ENCODE measurements at places on chromosomes 11 and 22.

DNA sequence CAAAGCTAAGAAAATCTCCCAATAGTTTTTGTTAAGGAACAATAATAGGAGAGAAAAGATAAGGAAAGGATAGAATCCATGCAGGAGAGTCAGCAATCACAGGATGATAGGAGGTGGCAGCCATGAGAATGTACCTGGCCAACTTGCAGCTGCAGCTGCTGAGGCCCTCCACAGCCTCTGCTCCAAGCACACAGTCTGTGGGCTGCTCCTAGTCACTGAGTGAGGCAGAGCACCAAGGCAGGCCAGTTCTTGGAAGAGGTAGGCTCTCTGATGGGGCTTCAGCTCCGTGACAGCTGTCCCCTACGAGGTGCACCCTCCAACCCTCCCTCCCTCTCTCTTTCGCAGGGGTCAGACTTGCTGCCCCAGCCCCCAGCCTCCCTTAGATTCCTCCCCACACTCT is 5.5 kb upstream of the KCNJ1 start:
- no peak for DNase-seq

GRCh38 chr11:63769042-63769713 is 603 bp upstream of the ZFTA start:
- no peak for DNase-seq

GRCh38 chr22:44084044-44084772 is 60.1 kb downstream of the PARVB start:
- DNase-seq = no peak

DNA sequence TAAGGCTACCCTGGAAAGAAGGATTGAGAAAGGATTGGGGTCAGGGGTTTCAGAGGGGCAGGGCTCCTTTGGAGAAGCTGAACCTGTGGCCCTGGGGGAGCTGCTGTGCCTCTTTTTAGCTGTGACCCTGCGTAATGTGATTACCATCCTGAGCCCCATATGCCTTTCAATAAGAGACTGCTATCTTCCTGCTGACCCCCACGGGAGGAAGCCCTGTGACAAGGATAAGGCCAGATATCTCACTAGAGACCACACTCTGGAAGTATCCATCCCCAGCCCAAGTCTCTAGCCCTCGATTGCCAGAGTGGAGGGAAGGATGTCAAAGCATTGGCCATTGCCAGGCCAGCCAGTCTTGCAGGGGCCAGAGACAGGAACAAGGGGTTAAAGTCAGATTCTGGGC is 4.8 kb upstream of the SLC39A13 start:
- DNase-seq = no peak

DNA sequence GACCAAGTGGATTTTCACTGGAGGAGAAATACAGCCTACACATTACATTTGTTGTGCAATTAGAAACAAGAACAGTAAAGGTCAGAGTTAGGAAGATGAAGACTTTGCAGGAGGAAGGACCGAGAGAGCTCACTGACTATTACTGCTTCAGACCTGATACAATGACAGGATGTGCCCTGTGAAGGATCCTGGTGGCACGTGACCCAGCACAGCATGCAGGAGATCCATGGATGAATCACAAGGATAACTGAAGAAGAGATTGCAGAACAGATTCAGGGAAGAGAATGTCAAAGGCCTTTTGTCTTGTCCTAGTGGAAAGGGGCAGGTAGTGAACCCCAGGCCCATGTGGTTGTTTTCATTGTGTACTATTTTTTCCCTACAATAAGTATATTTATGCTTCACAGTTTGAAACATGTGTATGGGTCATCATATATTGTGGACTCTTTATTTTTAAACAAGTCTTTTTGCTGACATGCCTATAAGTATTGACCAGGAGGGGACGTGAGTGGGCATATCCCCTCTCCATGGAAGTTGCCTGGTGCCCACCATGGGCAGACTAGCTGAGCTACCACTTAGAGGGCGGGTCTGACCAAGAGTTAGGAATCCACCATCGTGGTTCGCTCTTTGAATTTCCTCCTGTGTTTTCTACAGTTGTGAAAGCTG is 44.3 kb downstream of the RASSF10 start:
- DNase-seq = no peak

GRCh38 chr11:19806251-19806650 is 93.6 kb downstream of the NAV2 start:
- no peak for DNase-seq

DNA sequence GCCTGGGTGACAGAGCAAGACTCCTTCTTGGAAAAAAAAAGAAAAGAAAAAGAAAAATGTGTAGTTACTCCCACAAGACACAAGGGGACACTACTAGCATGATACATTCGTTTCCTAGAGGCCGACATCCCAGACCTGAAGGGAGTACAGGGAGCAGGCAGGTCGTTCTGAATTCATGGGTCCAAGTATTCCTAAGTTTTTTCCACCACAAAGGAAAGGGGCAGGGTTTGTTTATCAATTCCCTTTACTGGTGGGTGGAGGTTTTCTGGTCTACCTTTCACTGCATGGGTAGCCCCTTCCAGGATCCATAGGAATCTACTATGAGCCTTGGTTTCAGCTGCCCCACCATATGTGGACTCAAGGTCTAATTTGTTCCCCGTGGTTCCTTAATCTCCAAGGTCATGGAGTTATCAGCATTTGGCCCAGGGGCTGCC is 11.8 kb downstream of the TIGD3 start:
- DNase-seq = no peak

DNA sequence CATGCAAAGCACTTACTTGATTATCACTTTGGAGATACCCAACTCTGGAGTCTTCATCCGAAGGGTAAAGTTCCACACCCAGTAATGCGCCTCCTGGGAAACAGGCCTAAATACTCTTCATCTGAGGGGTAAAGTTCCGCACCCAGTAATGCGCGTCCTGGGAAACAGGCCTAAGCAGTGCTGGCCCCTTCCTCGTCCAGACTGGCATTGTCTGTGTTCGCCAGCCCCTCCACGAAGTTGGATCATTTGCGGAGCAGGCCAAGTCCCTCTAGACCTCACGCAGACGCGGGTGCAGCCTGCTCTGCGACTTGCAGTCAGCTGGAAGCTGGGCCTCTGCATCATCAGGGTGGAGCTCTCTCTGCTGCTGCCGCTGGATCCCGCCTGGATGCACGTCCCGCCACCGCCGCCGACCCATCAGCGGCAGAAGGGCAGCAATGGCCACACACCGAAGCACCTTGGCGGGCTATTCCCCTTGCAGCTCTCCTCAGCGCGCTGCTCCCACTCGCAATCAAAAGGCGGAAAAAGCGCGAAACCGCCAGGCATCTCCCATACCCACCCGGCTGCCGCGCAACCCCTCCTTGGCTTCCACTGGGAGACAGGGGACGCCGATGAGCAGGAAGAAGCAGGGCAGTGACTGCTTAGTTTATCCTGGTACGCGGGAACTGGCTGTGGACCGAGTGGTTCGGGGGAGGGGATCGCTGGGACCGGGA is 34.1 kb upstream of the GLYATL1 start:
- DNase-seq = no peak

DNA sequence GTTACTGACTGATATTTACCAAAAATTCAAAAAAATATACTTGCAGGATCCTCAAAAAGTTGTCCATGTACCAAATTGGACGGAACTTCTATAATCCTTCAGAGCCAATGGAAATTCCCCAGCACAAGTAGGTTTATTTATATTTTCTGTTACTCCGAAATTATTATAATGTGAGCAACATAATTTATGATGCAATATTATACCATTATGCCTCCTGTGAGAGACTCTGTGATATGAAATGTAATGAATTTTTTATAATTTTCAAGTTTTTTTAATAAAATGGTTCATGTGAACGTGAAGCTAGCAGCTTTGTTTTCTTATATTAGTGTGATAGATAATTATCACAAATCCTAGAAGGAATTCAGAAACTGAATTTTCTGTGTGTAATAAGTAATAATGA is 18.2 kb downstream of the PIWIL4 start:
- DNase-seq = no peak

GRCh38 chr11:108718466-108718865 is 53.6 kb downstream of the DDX10 start:
- DNase-seq = no peak

DNA sequence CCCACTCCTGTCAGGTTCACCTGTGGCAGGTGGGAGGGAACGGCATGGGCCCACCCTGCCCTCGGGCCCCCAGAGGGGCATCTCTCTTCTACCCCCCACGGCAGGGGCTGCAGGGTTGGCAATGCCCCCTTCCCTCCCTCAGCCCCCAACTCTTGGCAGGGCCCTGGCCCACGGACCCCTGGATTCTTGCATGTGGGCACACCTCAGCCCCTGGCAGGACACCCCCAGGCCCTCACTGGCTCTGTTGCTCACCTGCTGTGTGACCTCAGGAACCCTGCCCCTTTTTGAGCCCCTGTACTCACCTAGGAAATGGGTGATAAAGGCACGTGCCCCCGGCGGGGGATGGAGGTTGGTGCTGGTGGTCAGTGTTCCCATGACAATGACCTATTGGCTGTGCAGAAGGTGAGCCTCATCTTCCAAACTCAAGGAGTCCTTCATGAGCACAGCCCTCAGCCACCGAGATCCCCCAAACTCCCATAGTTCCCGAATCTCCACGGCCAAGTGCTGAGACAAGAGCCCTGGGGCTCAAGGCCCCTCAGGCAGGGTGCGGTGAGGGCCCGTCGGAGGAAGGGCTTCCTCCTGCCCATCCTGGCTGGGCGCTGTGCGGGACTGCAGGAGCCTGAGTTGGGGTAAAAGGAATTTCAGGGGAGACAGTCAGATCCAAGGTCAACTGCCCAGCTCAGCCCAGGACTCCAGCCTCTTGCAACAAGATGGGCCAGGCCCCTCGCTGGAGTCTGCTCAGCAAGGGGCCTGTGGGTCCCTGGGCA is 198.2 kb downstream of the IGLL1 start:
- no peak for DNase-seq

- DNase-seq = no peak
Measured at GRCh38 chr22:24937114-24937513, 9.4 kb downstream of the LHFPL7 start.

GRCh38 chr11:35313066-35313759 is 106.1 kb downstream of the SLC1A2 start:
- DNase-seq = no peak

- no peak for DNase-seq
Measured at GRCh38 chr11:105489446-105489845, 120.4 kb upstream of the GRIA4 start.

DNA sequence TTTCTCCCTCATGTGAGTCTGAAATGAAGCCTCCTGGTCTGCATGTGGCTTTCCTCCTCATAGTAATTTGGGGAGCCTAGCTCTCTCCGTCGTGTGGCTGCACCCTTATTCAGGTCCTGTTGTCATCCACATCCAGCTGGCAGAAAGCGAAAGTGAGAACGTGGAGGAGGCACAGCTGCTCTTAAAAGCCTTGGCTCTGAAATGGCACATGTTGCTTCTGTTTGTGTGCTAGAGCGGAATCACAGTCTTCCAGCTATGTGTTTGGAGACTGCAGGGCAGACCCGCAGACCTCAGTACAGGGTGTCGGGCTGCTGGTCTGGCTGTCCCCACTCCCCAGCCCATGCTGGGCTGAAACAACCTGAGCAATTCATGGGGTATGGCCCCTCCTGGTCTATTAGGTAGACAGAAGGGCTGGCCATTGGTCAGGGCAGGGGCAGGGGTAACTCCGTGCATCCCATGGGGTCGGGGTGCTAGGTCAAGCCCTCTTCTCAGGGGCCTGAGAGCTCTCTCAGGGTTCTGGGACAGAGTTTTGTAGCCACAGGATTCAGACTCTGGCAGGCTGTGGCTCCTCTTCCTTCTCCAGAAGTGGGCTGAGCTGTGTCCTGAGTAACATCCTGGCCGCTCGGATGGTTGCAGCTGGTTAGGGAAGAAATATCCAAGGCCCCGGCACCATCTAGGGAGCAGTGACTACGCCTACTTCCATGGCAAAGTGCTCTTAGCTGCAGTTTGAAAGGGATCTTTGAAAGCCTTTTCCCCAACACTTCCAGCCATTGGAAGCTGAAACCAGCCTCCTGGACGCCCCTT is 50.6 kb downstream of the C11orf96 start:
- no peak for DNase-seq

- DNase-seq = no peak
Measured at GRCh38 chr22:25202290-25202921, 2.7 kb downstream of the CRYBB3 start.

- no peak for DNase-seq
Measured at GRCh38 chr11:2118677-2119076, 20.5 kb downstream of the IGF2 start.

GRCh38 chr11:117614728-117615127 is 182.3 kb downstream of the DSCAML1 start:
- no peak for DNase-seq

- no peak for DNase-seq
Measured at GRCh38 chr11:111352935-111353710, 26.0 kb downstream of the POU2AF1 start.

- no peak for DNase-seq
Measured at GRCh38 chr11:96744697-96745096, 354.9 kb downstream of the JRKL start.

DNA sequence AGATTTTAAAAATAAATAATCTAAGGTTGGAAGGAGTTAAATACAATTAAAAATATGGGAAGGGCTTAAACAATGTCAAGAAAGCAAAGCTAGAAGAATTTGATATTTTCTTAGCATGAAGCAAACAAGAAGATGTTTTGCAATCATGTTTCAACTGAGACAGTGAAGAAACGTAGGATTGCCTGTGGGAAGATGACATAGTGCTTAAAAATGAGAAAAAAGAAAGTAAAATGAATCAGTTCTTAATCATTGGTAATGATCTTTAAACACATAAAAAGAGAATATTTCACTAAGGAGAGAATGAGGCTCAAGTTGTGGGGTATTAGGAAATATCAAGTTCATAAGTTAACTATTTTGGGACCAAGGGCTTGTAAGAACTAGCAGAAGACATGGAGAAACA is 855.0 kb downstream of the METTL15 start:
- no peak for DNase-seq

DNA sequence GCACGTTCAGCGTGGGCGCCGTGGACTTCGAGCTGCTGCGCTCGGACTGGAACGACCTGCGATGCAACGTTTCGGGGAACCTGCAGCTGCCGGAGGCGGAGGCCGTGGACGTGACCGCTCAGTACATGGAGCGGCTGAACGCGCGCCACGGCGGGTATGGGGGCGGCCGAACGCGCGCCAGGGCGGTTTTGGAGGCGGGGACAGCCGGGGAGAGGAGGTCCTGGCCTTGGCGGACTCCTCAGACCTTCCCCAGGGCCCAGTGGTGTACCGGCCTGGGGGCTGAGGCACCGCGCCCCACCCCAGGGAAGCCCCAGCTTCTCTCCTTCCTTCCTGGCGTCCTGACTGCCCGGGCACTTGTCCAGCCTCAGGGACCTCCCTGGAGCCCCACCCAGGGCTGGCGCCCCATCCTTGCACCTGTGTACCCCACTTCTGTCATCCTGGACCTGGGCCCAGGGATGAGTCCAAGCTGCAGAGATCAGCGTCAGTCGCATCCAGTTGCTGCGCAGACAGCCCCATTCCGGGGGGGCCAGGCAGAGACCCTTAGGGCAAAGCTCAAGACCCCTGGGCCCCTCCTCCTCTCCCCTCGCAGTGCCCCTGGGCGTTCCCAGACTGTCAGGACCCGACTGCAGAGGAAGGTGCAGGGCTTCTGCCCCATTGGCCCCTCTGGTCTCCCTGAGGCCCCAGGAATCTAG is 8.0 kb downstream of the B4GALNT4 start:
- DNase-seq = no peak

DNA sequence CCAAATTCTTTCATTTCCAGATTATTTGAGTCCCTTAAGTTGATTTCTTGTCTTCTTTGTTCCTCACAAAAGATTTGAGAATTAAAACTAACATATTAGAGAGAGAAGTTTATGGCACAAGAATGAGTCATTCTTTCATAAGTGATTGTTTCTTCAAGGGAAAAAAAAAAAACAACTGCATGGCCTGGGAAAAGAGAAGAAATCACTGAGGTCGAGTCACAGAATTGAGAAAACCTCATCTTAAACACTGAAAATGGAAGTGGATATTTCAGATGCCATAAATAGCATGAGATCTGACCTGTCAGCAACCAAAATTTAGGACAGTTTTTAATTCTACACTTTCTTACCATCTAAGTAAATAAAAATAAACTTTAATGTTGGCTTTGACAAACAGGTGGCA is 87.2 kb downstream of the CWF19L2 start:
- no peak for DNase-seq

Measured in thoracic aorta (tissue), 2 donors.